PC-9 (cell line): ENCODE measurements at places on chromosomes 11 and 22.

DNA sequence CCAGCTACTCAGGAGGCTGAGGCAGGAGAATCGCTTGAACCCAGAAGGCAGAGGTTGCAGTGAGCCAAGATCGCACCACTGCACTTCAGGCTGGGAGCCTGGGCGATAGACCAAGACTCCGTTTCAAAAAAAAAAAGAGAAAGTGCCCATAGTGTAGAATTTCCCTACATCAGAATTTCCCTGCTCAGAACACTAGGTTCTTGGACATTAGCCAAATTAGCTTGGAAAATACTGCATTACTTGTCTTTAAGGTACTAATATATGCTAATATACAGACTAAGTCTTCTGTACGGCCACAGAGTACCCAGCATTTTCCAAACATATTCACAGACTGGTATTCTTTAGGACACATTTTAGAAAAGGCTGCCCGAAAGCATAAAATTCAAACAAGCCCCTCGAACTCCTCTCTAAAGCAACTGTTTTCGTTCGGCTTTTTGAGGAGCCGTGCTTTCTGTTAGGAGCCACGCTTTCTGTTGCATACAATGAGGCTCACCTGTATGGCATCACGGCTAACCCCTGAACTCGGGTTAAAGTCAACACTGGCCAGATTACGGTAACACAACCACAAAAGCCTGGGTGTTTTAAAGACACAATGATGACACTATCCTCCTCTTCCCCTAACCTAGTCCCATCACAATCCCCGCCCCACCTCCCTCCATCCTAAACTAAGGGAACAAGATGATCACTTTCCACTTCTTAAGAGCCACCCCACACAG, 18.4 kb downstream of the TNKS1BP1 start:
- DNase-seq = no peak

GRCh38 chr22:22740560-22741276, 96.3 kb downstream of the GGTLC2 start:
- DNase-seq = no peak

- peak; percentile 63 for DNase-seq
Observed at GRCh38 chr11:65182258-65183170, 786 bp downstream of the CAPN1 start.

DNA sequence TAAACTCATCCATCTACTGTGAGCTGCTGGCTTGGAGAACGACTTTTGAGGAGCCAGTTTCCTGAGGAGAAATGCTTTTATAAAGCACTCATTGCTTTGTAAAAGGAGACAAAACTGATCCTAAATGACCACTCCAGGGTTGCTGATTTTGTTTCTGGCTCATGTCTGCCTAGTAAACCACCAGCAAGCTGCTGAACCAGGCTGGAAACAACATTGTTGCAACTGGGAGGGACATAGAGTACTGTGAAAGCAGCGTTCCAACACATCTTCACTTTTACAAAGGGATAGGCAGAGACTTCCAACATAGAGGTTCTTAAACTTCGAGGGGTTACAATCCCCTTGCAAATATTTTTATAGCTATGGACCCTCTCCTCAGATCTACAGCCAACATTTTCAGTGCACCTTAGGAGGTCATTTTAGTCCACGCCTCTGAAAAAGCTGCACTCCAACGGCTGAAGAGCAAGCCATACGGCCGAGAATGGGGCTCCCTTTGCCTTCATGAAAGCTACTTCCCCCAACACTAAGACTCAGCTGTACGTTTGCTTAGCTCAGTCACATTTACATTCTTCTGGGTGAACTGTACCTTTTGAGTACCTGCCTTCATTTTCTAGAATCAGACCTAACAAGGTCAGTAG, 54.7 kb downstream of the PANX1 start:
- no peak for DNase-seq

DNA sequence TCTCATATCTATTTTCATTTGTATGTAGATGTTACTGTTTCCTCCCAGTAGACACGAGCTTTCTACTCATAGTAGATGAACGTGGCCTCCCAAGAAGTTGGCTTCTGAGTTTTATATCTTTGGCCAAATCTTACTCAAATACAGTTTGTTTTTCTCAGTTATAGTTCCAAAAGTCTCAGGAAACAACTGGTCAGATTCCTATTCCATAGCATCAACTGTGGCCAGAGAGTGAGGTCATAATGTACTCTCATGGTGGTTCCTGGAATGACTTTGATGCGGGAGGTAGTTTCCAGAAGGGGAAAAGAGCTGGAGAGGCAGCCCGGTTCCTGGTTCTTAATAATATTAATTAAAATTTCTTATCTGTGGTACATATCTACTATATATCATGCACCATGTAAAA, 77.3 kb downstream of the SLC17A6 start:
- no peak for DNase-seq

DNA sequence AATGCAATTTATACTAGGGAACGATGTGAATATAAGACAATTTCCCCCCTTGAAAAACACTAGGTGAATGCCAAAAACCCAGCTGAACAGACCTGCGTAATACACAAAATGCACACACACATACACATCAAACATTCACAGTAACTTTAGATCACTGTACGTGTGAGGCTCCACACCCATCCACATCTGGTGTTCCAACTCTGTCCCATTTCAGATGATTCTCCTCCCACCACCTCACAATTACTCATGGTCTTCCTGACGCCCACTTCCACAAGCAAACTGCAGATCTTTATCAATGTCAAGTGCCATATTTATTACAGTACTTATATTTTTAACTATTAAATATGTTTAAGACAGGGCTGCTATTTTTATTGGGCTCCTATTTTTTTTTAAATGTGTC, 57.8 kb upstream of the TENM4 start:
- DNase-seq = no peak

DNA sequence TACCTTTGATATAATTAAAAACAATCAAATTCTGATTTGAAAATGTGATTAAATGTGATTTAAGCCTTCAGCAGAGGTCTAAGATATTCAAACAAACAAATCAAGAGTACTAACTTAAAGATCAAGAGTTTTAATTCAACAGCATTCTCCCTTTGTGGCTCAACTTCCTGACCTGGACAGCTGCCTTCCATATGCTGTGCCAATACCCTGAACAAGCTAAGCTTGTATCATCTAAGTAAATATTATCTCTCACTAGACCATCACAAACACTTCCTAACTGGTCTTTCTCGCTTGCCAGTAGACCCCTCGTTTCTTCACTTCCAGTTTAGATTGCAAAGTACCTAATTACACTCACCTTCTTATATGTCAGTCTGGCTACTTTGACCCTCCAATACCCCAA, 35.9 kb upstream of the P4HA3 start:
- DNase-seq = no peak

DNA sequence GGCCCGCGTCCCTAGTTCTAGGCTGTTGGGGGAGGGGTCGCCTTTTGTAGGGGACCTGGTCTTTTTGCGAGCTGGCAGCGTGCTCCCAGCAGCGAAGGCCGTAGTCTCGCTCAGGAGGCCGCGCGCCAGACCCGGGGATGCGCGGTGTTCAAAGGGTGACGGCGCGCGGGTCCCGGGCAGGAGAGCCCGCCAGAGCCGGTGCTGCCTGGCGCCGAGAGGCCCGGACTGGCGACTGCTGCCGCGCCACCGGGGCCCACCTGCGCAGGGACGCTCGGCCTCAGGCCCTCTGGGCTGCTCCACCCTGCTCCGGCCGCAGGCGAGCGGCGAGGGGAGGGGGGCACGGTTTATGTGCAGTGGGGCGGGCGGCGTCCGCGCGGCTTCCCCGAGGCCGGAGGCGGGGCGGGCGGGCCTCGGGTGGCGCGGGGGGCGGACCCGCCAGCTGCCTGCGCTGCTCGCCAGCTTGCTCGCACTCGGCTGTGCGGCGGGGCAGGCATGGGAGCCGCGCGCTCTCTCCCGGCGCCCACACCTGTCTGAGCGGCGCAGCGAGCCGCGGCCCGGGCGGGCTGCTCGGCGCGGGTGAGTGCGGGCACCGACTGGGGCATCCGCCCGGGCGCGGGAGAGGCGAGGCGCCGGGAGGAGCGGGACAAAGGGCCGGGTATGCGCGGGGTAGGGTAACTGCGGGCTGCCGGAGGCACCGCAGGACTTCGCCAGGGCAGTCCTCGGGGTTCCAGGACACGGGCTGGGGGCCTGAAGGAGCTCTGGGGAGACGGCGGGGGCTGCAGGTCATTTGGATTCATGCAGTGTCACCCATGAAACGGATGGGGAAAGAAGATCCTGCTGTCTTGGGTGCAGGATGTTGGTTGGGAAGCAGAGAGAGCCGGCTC, at the start of gene PRSS23:
Gene PRSS23, plus strand, starts transcription at position 467 of the 884 bp plus-strand sequence. CDS start 7,102 bp downstream, outside the sequence.
- DNase-seq = peak; percentile 67

DNA sequence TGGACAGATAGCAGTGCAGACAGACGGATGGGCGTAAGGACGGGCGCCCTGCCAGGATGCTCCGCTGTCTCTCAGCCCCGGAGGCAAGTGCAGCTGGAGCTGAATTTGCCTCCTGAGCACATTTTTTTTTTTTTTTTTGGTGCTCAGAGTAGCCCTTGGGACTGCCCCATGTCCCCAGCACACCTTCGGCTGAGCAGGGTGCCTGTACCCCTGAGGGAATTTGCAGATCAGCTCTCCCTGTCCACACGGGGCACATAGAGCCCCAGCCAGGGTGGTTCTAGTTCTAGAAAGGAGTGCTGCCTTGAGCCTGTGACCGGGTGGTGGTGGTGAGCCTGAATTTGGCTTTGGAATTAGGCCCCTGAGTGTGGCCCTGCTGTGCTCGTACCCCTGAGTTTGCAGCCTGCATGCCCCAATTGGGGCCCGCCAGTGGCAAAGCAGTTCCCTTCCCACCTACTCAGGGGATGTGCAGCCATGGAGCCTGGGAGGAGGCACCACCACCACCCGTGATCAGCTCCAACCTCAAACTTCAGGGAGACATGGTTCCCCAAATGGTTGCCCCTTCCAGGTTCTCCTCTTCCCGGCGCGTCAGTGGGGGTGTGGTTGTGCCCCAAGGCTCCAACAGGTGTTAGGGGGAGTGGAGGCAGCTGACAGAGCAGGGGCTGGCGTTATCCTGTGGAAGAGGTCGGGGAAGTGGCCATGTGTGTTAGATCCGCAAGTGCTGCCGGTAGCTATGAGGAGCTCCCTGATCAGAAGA, 1232.7 kb downstream of the BRD1 start:
- DNase-seq = no peak

DNA sequence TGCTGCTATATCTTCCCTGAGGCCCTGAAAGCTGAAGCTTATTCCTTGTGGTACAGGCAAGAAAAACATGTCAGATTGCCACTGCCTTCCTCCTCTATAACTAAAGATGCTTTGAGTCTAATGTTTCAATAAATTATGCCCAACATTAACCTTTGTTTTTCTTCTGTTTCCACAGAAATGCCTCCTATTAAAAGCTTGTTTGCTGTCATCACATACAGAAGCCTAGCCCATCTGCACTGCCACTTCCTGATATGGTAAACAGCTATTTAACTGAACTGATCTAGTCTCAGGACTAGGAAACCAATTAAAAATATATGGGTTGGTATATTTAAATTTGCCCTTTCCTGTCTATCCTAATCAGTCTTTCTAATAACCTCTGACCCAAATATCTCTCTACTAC, 17.1 kb upstream of the CRTAM start:
- no peak for DNase-seq

DNA sequence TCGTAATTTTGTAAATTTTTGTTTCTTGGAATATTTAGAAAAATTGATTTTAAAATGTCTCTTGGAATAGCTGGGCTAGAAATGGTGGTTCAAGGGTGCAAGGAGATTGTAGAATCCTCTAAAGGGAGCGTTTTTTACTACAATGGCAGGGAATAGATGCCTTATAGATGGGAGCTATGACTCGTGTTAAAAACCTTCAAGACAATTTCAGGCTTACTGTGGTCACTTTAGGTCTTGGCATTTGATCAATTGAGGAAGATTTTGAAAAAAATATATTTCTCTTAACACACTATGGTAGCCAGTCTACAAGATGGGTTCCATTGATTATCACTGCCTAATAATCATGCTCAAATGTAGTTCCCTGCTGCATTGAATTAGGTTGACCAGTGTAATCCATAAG, 25.0 kb downstream of the METTL15 start:
- no peak for DNase-seq

- DNase-seq = no peak
Observed at GRCh38 chr22:24379536-24379935, 47.9 kb upstream of the ADORA2A start.

DNA sequence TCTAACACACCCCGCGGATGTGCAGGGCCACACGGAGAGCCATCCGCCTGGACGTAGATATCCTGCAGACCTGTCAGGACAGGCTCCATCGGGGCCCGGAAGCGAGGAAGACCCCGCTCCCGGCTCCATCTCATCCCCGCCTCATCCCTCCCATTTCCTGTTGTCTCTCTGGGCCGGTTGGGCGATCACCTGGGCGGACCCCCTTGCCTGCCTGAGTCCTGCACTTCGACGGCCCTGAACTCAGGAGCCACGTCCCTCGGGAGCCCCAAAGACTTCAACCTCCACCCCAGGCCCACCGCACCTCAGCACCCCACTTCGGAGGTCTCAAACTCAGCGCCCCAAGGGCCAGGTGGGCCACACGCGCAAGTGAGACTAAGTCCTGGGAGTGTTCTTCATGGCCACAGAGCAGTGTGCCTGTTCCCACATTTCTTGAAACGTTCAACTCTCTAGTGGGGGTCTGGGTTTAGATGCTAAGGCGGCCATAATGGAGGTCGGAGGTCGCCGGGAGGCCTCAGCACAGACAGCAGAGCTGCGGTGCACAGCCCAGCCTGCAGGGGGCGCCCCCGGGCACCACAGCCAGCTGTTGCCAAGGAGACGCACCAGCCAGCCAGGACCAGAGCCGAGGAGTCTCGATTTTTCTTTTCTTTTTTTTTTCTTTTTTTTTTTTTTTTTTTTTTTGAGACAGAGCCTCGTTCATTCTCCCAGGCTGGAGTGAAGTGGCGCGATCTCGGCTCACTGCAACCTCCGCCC, 26.0 kb upstream of the FADD start:
- DNase-seq = peak; percentile 62

GRCh38 chr11:72747289-72747855, 4.8 kb downstream of the ARAP1 start:
- no peak for DNase-seq
